ENCODE measurements at places on chromosomes 16 and 17. TPM values are rescaled to one million over a fixed set of nuclear protein-coding genes. Genes with fewer than 3 reads are reported as not detected.

GRCh38 chr17:7403043-7403726, 712 bp downstream of the TMEM256 start:
- no peaks in the 10 kb centered on the region for H3K36me3 ChIP-seq
- no peaks in the 10 kb centered on the region for H3K27me3 ChIP-seq
- H3K4me3 ChIP-seq, result peak overlapping the region; percentile 69
- DNase-seq, result peak; percentile 66
- H3K4me1 ChIP-seq, result peaks cover 8% of the 10 kb centered on the region
- peak overlapping the region; percentile 83 for H3K27ac ChIP-seq

SULT1A4 gene
- 0.75 TPM for total RNA-seq

GRCh38 chr17:17552351-17553216, 38.9 kb downstream of the PEMT start:
- H3K4me3 ChIP-seq, result no peak overlapping the region
- no peak for DNase-seq
- no peaks in the 10 kb centered on the region for H3K4me1 ChIP-seq
- H3K27ac ChIP-seq, result no peak overlapping the region
- H3K27me3 ChIP-seq, result no peaks in the 10 kb centered on the region

- DNase-seq, result peak; percentile 25
- H3K36me3 ChIP-seq, result no peaks in the 10 kb centered on the region
- H3K27me3 ChIP-seq, result no peaks in the 10 kb centered on the region
- H3K4me1 ChIP-seq, result no peaks in the 10 kb centered on the region
- H3K27ac ChIP-seq, result no peak overlapping the region
Observed at GRCh38 chr17:72187556-72187955, 66.7 kb downstream of the SOX9 start.

- H3K36me3 ChIP-seq, result no peaks in the 10 kb centered on the region
- H3K27ac ChIP-seq, result no peak overlapping the region
- H3K4me1 ChIP-seq, result no peaks in the 10 kb centered on the region
- H3K4me3 ChIP-seq, result no peak overlapping the region
Observed at GRCh38 chr17:35872196-35872980, 3.7 kb upstream of the HEATR9 start.

DNA sequence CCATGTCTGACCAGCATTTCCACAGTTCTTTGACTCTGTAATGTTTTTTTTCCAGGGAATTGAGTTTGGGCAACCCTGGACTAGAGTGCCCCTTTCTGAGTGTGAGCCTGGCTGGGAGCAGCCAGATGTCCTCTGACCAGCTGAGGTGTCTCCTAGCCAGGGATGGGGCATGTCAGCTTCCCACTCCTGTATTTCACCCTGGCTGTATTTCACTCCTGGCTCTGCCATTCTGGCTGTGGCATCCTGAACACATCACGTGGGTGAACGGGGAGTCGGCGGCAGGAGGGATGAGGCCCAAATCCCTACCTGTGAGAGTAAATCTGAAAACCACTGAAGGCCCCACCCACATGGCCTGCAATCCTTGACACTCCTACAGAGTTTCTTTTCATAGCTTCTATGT, 31.3 kb downstream of the KDM8 start:
- H3K27ac ChIP-seq, result no peak overlapping the region
- H3K36me3 ChIP-seq, result peaks cover 12% of the 10 kb centered on the region
- H3K4me1 ChIP-seq, result no peaks in the 10 kb centered on the region
- H3K27me3 ChIP-seq, result no peaks in the 10 kb centered on the region
- H3K4me3 ChIP-seq, result no peak overlapping the region

GRCh38 chr17:79160980-79161636, 86.5 kb downstream of the ENGASE start:
- no peak overlapping the region for H3K4me3 ChIP-seq
- H3K27ac ChIP-seq, result no peak overlapping the region
- no peak for DNase-seq
- no peaks in the 10 kb centered on the region for H3K27me3 ChIP-seq

DNA sequence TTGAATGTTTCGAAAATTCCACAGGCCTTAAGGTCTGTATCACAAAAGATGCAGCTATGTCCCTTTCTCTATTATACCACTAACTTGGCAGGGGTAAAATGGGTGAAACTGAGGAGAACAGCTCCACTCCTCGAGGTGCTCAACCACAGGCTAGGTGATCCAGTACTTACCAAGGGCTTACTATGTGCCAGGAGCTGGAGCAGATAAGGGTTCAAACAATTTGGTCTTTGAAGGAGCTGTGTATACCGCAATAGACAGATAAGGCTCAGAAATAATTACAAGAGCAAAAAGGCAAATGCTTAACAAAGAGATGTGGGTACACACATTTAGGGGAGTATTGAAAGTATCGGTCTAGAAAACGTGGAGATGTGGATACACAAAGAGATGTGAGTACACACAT, 1.5 kb downstream of the XPO6 start:
- no peaks in the 10 kb centered on the region for H3K27me3 ChIP-seq
- H3K27ac ChIP-seq, result no peak overlapping the region
- H3K36me3 ChIP-seq, result no peaks in the 10 kb centered on the region

FOXN1 gene
- not detected for total RNA-seq

MGRN1 gene
- 30.8 TPM for total RNA-seq

- DNase-seq, result no peak
- no peaks in the 10 kb centered on the region for H3K4me1 ChIP-seq
- no peak overlapping the region for H3K27ac ChIP-seq
- H3K36me3 ChIP-seq, result no peaks in the 10 kb centered on the region
Observed at GRCh38 chr16:81695321-81696165, 83.5 kb upstream of the PLCG2 start.

TBC1D3E gene
- not detected for total RNA-seq

DNA sequence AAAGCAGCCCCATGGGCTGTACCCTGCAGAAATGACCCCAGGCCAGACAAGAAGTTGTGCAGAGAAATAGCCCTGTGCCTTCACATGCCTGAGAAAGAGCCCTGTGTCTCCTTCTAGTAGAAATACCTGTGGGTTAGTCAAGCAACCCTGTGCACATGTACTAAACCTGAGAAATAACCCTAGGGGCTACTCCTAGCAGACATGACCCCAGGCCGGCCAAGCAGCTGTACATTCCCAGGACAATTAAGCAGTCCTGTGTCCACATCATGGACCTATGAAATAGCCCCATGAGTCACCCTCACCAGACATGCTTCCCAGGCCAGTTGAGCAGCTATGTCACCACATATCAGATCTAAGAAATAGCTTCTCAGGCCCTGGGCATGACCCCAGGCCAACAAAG, 519.7 kb upstream of the CA10 start:
- DNase-seq, result no peak
- H3K27ac ChIP-seq, result no peak overlapping the region
- H3K4me1 ChIP-seq, result no peaks in the 10 kb centered on the region
- no peaks in the 10 kb centered on the region for H3K36me3 ChIP-seq
- no peak overlapping the region for H3K4me3 ChIP-seq

DNA sequence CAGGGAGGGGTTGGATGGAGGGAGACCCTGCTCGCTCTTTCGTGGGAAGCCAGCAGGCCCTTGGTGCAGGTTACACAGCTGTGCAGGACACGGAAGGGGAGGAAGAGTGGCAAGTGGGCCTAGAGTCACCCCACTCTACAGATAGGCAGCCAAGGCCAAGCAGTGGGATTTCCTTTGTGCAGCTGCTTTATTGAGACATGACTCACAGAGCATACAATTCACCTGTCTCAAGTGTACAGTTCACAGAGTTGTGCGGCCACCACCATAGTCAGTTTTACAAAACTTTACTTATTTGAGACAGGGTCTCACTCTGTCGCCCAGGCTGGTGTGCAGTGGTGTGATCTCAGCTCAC, 91.2 kb upstream of the CIBAR2 start:
- no peak overlapping the region for H3K4me3 ChIP-seq
- H3K27ac ChIP-seq, result peak overlapping the region; percentile 76
- H3K4me1 ChIP-seq, result peaks cover 36% of the 10 kb centered on the region
- no peaks in the 10 kb centered on the region for H3K36me3 ChIP-seq

GRCh38 chr17:81803728-81804558, at the start of gene GCGR:
Gene GCGR (plus strand): TSS chr17:81804150. CDS start chr17:81809019, 4,869 bp downstream.
- H3K4me3 ChIP-seq, result no peak within 1 kb of the TSS
- H3K27ac ChIP-seq, result no peak within 1 kb of the TSS
- DNase-seq, result no peak

PRDM7 gene
- not detected for total RNA-seq

DNA sequence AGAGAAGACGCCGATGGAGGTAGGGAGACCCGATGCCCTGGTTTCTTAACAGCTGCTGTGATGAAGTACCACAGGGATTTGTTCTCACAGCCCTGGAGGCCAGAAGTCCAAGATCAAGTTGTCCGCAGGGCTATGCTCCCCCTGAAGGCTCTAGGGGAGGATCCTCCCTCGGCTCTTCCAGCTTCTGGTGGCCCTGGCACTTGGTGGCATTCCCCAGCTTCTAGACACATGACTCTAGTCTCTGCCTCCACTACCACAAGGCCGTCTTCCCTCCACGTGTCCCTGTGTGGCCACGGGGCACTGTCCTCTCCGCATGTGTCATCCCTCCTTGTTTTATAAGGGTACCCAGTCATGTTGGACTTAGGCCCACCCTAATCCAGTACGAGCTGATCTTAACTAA, 375.2 kb downstream of the SLC39A11 start:
- no peaks in the 10 kb centered on the region for H3K27me3 ChIP-seq
- no peak overlapping the region for H3K4me3 ChIP-seq
- no peak overlapping the region for H3K27ac ChIP-seq
- H3K4me1 ChIP-seq, result no peaks in the 10 kb centered on the region

DNA sequence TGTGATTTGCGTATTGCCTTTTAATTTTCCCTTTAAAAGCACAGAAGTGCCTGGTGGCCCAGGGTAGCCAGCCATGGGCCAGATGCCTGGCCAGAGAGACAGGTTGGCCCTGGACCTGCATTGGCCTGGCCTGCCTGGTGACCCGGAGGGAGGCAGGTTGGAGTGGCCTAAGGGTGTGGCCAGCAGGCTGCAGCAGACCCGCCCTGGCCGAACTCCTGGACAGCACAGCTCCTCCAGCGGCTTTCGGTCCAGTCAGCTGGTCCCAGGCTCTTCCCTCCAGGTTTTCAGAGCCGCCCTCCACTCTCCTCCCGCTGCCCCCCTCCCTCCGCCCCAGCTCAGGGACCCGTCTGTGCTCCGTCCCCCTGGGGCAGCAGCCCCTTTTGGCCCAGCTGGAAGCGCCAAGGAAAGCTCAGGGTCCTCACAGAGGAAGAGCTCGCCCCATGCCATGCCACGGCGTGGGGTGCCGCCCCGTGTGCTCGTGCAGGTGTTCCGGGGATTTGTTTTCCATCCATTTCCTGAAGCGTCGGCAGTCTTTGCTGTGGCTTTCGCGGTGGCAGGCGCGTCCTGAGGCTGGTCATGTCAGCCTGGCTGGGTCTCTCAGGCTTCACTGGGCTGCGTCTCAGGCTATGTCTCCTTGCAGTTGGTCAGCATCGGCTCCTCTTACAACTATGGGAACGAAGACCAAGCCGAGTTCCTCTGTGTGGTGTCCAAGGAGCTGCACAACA, 18.1 kb downstream of the PRSS27 start:
- H3K27me3 ChIP-seq, result no peaks in the 10 kb centered on the region
- no peak overlapping the region for H3K4me3 ChIP-seq
- H3K36me3 ChIP-seq, result no peaks in the 10 kb centered on the region
- DNase-seq, result no peak
- no peak overlapping the region for H3K27ac ChIP-seq

- no peaks in the 10 kb centered on the region for H3K27me3 ChIP-seq
- H3K27ac ChIP-seq, result no peak overlapping the region
- H3K4me3 ChIP-seq, result no peak overlapping the region
- DNase-seq, result no peak
- H3K4me1 ChIP-seq, result no peaks in the 10 kb centered on the region
- H3K36me3 ChIP-seq, result peaks cover 7% of the 10 kb centered on the region
Observed at GRCh38 chr17:17175917-17176316, 30.2 kb downstream of the PLD6 start.

KRT33B gene
- total RNA-seq, result not detected

- no peak overlapping the region for H3K4me3 ChIP-seq
- H3K4me1 ChIP-seq, result no peaks in the 10 kb centered on the region
- H3K27me3 ChIP-seq, result no peaks in the 10 kb centered on the region
- H3K27ac ChIP-seq, result no peak overlapping the region
- H3K36me3 ChIP-seq, result no peaks in the 10 kb centered on the region
Observed at GRCh38 chr16:68873635-68874471, 30.5 kb downstream of the TANGO6 start.

GLIS2 gene
- total RNA-seq, result 8.1 TPM

SLC5A11 gene
- total RNA-seq, result not detected

TLCD3B gene
- not detected for total RNA-seq

COX11 gene
- total RNA-seq, result 15.4 TPM

GRCh38 chr17:58028578-58028977, 21.5 kb upstream of the SRSF1 start:
- no peak for DNase-seq
- no peak overlapping the region for H3K27ac ChIP-seq
- H3K27me3 ChIP-seq, result no peaks in the 10 kb centered on the region
